ENCODE measurements at places on chromosomes 3 and 15. TPM values are rescaled to one million over a fixed set of nuclear protein-coding genes. Genes with fewer than 3 reads are reported as not detected.
A peak's percentile ranks its signal among the peaks of the same experiment; 100 is the strongest.

Gene CYP1A2
- not detected for total RNA-seq

Gene C3orf70
- total RNA-seq, result not detected

Gene SI
- not detected for total RNA-seq

Gene ARMC8
- 48.1 TPM for total RNA-seq

Gene HDC
- total RNA-seq, result not detected

DNA sequence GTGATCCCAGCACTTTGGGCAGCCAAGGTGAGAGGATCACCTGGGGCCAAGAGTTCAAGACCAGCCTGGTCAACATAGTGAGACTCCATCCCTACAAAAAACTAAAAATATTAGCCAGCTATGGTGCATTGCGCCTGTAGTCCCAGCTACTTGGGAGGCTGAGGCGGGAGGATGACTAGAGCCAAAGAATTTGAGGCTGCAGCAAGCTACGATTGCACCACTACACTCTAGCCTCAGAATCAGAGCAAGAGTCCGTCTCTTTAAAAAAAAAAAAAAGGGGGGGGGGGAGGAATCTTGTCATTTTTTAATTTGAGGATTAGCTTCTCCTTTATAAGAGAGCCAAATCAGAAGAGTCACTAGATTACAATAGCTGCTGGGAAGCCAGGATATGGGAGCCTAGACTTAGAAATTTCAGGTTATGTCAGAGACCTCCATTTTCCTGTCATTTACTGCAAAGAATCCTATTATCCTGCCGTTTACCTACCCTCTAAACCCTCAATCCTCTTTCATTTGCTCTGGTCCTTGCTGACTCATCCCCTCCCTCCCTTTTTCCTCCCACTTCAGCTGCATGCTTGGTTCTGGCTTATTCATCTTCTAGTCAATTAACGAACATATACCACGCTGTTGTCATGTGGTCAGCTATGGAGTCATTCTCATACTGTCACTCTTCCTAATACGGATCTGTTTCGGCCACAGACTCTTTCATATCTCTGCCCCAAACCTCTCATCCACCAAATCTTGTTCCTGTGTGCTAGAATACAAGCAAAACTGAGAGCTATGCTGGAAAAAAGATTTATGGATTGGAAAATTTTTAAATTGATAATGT is 83.8 kb upstream of the PPIB start:
- no peak overlapping the region for H3K4me3 ChIP-seq
- DNase-seq, result peak; percentile 85
- H3K27me3 ChIP-seq, result no peaks in the 10 kb centered on the region
- peaks cover 44% of the 10 kb centered on the region for H3K4me1 ChIP-seq
- no peak overlapping the region for H3K27ac ChIP-seq
- peaks cover 33% of the 10 kb centered on the region for H3K36me3 ChIP-seq

GRCh38 chr15:40754574-40754882 is 526 bp downstream of the RMDN3 start:
- no peaks in the 10 kb centered on the region for H3K27me3 ChIP-seq
- peak overlapping the region; percentile 99 for H3K27ac ChIP-seq
- peak overlapping the region; percentile 90 for H3K4me3 ChIP-seq
- H3K36me3 ChIP-seq, result peaks cover 25% of the 10 kb centered on the region

- no peaks in the 10 kb centered on the region for H3K36me3 ChIP-seq
- H3K4me3 ChIP-seq, result no peak overlapping the region
- H3K27ac ChIP-seq, result no peak overlapping the region
- DNase-seq, result no peak
- H3K4me1 ChIP-seq, result no peaks in the 10 kb centered on the region
These were observed 211.9 kb downstream of the MYRIP start for GRCh38 chr3:40021338-40021737.

- H3K27me3 ChIP-seq, result peaks cover 1% of the 10 kb centered on the region
- DNase-seq, result no peak
- H3K4me1 ChIP-seq, result no peaks in the 10 kb centered on the region
- no peak within 1 kb of the TSS for H3K27ac ChIP-seq
- no peaks in the 10 kb centered on the region for H3K36me3 ChIP-seq
These were observed at the start of gene ZNF385D for GRCh38 chr3:21750831-21751391. Gene ZNF385D (minus strand): TSS chr3:21751210. CDS start chr3:21750916, 294 bp downstream.
